ENCODE measurements at places on chromosomes 13 and 19.
A peak's percentile ranks its signal among the peaks of the same experiment; 100 is the strongest.

GRCh38 chr13:29448174-29448573 lies 147.3 kb downstream of the SLC7A1 start:
- no peak for DNase-seq

- DNase-seq: no peak
Observed at GRCh38 chr13:110816500-110816899, 98.4 kb downstream of the ANKRD10 start.

DNA sequence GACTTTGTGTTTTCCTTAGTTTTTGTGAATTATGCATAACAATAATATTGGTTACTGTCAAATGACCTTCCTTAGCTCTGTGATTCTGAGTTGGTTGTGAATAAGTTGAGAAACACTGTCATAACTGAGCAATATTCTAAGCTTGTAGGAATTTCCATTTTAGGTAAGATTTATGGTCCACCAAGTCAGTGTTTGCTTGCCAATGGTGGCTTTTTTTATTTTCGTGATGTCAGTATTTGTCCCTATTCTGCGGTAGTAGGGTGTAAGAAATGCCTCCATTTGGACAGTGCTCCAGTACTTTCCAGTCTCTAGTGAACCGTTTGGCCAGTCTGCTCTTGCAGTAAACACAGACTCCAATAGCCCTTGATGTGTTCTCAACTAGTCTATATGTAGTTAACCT lies 94.7 kb downstream of the FRY start:
- DNase-seq: no peak

- DNase-seq: peak; percentile 80
Observed at GRCh38 chr19:16180611-16181010, 4.6 kb upstream of the FAM32A start.

DNA sequence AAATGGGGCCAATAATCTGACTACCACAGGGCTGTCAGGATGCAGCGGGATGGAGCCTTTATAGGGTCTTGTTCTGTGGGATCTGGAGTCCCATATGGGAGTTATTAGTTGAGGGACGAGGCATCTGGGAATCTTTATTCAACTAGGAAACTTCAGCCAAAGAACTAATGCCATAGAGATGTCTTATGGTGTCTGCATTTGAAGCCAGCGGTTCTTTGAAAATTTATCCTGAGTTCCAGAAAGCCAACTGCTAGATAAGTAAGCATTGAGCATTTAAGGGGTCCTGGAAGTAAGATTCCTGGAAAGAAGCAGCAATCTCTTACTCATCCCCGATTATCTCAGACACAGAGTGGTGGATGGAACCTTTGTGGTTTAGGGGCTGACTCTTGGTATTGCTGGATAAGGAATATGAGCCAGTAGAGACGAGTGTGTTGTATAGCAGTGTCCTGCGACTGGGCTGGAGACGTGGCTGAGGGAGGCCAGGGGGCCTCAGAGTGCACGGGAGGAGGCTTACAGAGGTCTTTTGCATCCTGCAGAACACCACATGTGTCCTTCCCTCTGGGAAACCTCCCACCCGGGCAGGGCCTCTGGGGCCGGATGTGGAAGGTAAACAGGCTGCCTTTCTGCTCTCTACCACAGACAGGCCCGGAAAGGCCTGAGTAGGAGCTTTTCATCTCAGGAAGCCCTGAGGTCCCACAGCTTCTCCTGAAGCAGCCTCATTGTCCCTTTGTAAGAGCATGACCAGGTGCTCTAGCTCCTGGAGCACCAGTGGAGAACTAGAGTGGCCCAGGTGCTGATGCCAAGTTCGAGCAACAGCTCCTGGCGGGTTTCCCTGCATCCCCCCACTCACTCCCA lies 28.8 kb downstream of the ACTN4 start:
- DNase-seq: no peak

- no peak for DNase-seq
Observed at GRCh38 chr13:77040835-77041234, 13.9 kb upstream of the FBXL3 start.
